Cerebellar nuclear complex (tissue), 1 donor: ENCODE measurements at places on chromosomes 5 and 9.

DNA sequence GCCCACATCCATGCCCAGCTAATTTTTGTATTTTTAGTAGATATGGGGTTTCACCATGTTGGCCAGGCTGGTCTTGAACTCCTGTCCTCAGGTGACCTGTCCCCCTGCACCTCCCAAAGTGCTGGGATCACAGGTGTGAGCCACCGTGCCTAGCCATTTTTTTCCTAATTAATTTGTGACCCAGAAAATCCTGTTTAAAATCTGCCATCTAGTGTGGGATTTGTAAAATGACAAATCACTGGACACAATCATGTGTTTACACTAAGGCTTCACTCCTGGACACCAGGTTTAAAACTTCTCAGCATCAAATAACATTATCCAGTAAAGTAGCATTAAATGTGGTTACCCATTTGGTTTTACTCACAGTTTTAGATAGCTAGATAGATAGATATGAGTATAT, 18.6 kb upstream of the KDM4C start:
- DNase-seq, result no peak

DNA sequence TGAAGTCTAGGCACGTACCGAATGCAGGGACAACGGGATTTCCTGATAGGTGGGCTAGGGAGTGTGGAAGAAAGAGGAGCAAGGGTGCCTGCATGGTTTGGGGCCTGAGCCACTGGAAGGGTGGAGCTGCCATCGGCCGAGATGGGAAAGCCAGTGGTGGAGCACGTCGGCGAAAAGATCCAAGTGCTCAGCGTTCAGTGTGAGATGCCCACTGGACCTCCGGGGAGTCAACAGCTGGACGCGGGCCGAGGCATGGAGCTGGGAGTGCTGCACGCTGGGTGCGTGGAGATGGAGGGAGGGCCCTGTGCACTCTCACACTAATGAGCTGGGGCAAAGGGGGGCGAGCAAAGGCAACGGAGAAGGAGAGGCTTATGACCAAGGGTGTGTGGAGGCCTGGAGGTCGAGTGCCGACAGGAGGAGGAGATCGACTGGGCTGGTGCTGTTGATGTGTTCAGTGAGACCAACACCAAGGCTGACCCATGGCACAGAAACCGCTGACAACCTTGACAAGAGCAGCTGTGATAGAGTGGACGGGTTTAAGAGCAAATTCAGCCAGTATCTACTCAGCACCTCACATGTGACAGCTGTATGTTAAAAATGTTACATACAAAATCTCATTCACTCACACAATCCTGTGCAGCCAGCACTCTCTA, 85.7 kb downstream of the STK10 start:
- DNase-seq, result no peak

DNA sequence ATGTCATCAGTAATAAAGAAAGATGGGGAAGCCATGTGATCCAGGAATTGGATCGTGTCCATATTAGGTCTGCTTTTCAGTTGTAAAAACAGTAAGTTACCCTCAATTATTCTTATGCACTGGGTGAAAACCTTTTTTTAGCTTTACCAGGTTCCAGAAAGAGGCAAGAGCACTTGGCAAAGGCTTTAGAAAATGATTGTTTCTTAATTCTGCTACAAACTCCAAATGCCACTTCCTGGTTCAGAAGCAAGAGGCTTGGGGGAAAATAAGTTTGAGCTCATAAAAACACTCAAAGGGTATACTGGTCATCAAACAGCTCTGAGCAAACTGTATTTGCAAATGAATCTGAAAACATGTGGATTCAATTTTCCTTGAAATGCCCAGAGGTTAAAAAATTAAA, 615.6 kb downstream of the EBF1 start:
- DNase-seq, result no peak

GRCh38 chr9:133109931-133110650, 10.9 kb downstream of the RALGDS start:
- no peak for DNase-seq

GRCh38 chr9:101038488-101038887, 10.0 kb downstream of the PLPPR1 start:
- DNase-seq, result no peak

DNA sequence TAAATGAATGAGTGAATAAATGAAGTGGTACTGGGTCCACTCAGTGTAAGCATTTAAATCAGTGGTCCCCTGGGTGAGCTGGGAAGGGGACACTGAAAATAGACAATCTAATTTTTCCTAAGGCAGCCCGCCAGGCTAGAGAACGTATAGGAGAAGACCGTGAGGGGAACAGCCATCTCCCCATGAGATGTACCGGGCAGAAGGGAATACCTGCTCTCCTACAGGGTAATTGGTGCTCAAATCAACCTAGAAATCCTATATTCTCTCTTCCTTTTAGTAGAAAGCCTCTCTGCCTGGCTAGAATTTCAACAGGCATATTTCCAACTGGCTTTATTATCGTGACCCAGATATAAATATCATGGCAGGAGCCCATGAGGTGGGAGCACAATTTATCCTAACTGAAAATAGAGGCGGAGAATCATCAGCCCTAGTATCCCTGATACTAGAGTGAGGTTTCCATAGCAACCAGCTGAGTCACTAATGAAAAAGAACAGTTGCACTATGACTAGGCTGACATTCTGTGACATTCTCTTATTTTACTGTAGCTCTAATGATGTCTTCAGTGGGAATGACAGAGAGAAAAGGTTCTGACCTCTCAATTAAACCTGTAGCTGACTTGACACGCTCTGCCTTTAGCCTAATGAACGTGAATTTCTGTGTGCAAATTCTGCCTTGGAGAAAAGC, 96.5 kb upstream of the CAST start:
- peak; percentile 44 for DNase-seq

DNA sequence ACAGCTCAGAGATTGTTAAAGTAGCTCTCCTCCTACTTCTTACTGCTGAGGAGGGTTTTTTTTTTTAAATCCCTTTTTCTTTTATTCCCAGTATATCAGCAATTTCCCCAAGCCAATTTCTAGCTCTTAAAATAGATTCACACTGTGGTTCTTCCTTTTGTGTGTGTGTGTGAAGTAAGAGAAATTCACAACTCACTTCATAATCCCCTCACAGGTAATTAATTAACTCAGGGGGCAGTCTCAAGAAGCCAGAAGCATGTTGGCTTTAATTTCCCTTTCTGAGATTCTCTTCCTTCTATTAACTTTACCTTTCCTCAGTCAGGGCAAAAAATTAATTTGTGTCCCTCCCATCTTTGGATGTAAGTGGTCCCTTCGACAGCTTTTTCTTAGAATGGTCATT, 71.0 kb upstream of the HMHB1 start:
- DNase-seq, result no peak

GRCh38 chr5:115465431-115465830, 79.1 kb downstream of the FEM1C start:
- DNase-seq, result no peak

- no peak for DNase-seq
Measured at GRCh38 chr9:112162621-112163413, 12.3 kb downstream of the SUSD1 start.

- no peak for DNase-seq
Measured at GRCh38 chr5:149271195-149271715, 404 bp upstream of the AFAP1L1 start.

DNA sequence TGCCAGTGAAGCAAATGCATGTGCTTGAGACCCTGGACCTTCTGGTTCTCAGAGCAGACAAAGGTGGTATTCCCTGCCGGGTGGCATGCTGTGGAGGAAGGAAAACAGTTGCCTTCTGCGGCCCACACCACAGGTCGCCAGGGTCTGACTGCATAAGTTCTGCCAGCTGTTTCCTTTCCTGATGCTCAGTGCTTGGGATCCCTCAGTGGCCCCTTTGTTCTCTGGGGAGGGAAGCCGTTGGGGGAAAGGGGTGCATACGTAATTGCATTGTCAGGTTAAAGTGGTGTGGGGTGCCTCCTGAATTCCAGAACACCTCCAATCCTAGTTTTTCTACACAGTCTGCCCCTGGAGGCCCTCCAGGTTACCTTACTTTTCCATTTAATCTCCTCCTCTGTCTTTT, 43.1 kb upstream of the SLC2A8 start:
- no peak for DNase-seq

GRCh38 chr9:136345281-136346156, 18.0 kb downstream of the DNLZ start:
- DNase-seq, result no peak

GRCh38 chr5:169606279-169606678, 22.7 kb downstream of the SPDL1 start:
- no peak for DNase-seq

DNA sequence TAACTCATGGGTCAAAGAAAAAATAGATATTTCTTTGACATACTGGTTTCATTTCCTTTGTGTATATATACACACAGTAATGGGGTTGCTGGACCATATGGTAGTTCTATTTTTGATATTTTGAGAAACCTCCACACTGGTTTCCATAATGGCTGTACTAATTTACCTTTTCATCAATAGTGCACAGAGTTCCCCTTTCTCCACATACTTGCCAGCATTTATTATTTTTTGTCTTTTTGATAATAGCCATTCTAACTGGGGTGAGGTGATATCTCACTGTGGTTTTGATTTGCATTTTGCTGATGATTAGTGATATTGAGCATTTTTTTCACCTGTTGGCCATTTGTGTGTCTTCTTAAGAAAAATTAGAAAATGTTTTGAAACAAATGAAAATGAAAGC, 78.4 kb upstream of the CKMT2 start:
- DNase-seq, result no peak

- no peak for DNase-seq
Measured at GRCh38 chr9:37033682-37034304, at the start of gene PAX5. Gene PAX5 (minus strand): TSS chr9:37034268. CDS start chr9:37034031, 237 bp downstream.

- DNase-seq, result no peak
Measured at GRCh38 chr9:96107436-96107835, 194.5 kb downstream of the HSD17B3 start.

DNA sequence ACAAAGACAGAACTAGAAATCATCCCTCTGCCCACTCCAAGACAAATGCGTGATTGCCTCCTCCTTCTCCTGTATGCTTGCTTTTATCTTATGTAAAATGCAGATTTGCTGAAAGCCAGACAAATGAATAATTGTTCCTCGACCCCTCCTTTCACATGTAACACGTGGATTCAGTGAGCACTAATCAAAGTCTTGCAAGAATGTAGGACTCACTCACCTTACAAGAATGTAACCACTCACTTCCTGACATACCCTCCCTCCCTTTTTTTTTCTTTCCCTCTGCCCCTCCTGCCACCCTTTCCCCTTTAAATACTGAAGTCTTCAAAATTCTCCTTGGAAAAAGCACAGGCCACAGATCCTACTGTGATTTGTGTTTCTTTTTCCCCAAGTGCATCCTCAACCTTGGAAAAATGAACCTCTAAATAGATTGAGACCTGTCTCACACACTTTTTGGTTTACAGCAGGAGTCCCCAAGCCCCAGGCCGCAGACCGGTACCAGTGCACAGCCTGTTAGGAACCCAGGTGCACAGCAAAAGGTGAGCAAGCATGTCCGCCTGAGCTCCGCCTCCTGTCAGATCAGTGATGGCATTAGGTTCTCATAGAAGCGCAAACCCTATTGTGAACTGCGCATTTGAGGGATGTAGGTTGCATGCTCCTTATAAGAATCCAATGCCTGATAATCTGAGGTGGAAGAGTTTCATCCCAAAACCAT, 29.4 kb upstream of the HSD17B3 start:
- DNase-seq, result no peak

- no peak for DNase-seq
Measured at GRCh38 chr9:83007521-83008300, 55.2 kb downstream of the RASEF start.

DNA sequence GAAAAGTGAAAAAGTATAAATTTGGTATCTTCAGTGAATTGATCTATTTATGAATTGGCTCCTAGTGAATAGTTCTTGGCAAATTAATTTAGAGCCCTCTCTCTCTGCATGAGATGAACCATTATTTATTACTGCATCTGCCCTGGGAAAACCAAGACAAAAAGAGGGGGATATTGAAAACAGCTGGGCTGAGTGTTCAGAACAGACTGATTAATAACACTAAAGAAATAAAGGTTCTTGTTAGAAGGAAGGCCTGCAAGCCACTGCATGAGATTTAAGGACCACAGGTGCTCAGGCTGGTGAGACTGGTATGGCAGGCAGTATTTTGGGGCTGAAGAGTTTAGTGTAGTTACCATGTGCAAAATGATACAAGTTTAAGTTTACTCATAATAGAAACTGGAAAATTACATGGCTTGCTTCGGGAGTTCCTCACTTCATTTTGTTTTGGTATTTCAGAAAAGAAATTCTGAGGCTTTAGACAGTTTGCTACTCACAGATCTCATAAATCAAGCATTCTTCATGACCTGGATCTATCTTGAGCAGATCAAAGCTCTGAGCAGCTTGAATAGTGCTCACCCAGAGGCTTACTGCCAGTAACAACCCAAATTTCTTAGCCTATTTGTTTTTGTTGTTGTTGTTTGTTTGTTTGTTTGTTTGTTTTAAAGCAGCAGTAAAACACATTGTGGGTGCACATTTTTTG, 56.1 kb downstream of the KIAA1958 start:
- no peak for DNase-seq

DNA sequence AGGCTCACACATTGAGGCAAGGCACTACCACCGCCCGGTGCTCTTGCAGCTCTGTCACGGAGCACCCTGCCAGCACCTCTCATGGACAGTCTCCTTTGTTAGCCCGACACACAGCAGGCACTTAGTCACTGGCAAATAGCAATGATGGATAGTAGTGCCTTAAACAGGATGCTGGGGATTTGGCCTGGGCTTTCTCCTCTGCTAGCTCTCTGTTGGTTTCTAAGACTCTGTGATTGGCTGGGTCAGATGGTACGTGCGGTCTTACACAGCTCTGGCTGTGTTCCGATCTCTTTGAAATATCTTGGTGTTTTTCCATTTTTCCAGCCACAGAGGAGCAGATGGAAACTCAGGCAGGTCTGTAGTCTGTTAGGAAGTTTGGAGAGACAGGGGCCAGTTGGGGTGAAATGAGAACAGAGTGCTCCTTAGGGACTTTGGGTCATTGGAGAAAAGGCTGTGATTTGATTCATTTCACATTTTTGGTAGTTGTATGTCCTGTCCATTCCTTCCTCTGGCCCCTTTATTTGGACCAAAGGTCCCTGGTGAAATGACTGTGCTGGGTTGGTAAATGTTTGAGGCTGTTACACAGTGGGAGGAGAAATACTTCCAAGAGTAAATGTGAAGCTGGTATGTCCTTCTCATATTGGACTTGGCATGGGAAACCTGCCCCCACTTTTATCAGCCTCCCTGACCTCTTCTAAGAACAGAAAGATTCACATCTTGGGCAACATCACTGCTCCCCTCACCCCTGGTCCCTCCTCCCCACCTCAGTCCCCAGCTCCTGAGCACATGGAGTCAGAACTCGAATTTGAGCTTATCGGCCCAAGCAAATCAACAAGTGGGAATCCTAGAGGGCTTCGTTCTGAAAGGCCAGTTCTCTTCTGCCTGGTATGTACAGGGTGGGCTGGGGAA, 3.4 kb downstream of the SMIM3 start:
- DNase-seq, result no peak

- no peak for DNase-seq
Measured at GRCh38 chr5:66122379-66123034, 21.6 kb upstream of the SREK1 start.

GRCh38 chr9:112465352-112465751, 21.3 kb upstream of the KIAA1958 start:
- no peak for DNase-seq
